Stimulated activated CD4-positive, alpha-beta T cell treated with anti-CD3 and anti-CD28 coated beads, Interleukin-1b, Interleukin-23, amount 100 ng/mL, for 4 hours (primary cell): ENCODE measurements at places on chromosomes 1 and 21.

- DNase-seq: no peak
Observed at GRCh38 chr1:241330619-241331327, 26.2 kb downstream of the RGS7 start.

GRCh38 chr1:72137656-72138055, 144.7 kb downstream of the NEGR1 start:
- no peak for DNase-seq

GRCh38 chr1:77781683-77782082, 2.2 kb downstream of the MIGA1 start:
- no peak for DNase-seq

- DNase-seq: no peak
Observed at GRCh38 chr1:60411591-60411990, 338.0 kb upstream of the C1orf87 start.

- DNase-seq: no peak
Observed at GRCh38 chr1:57325117-57325516, 98.7 kb downstream of the DAB1 start.

- no peak for DNase-seq
Observed at GRCh38 chr1:157044326-157044725, 1.2 kb downstream of the ARHGEF11 start.

- no peak for DNase-seq
Observed at GRCh38 chr1:96256130-96256790, 465.3 kb upstream of the PTBP2 start.
